ENCODE measurements at places on chromosomes 4 and X. TPM values are rescaled to one million over a fixed set of nuclear protein-coding genes. Genes with fewer than 3 reads are reported as not detected.

GRCh38 chr4:84685105-84685504 is 102.2 kb downstream of the CDS1 start:
- DNase-seq, result no peak

DNA sequence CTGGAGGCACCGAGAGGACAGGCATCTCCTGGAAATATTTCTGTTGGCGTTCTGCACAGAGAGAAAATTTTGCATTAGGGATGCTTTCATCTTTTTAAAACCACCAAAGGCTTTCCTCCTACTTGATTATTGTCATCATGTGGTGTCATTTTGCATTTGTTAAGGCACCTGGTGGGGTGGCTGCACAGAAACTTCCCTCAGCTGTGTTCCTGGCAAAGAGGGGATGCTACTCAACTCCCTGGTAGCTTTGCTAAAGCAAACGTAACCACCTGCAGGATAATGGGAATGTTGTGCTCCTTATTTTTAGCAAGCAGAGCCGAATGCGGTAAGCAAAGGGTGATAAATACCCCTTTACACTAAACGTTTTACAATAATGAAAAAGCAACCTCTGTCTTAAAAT is 229.8 kb downstream of the STIM2 start:
- no peak for DNase-seq

DNA sequence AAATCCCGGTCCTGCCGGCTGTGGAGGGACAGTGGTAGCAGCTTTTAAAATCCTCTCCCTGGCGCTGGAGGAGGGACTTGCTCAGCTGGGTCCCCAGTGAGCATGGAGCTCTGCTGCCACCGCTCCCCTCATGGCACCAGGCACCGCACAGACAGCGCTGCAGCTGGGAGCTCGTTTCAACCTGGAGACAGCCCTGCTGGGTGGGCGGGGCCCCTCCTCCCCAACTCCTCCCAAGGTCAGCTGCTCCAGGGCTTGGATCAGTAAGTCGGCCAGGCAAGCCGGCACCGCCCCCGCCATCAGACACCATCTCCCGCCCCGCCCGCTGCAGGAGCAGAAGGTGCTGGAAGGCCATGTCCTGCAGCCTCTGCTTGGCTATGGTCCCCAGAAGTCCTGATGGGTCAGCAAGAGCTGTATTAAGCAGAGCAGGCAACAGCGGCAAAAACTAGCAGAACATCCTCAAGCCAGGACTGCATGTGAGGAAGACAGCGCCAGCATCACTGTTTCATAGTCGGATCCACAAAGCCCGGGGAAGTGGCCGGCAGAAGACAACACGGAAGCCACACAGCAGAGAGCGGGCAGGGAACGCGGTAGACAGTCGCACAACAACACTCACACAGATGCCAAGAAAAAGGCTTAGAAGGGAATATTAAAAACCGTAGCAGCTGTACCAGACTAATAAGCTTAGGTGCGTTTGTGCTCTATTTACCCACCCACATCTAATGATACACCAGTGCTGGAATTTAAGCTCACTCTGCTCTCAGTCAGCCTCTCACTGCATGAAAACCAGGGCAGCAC is 16.2 kb downstream of the ZFYVE28 start:
- peak; percentile 50 for DNase-seq

The TLR6 gene
- total RNA-seq, result 1.8 TPM

DNA sequence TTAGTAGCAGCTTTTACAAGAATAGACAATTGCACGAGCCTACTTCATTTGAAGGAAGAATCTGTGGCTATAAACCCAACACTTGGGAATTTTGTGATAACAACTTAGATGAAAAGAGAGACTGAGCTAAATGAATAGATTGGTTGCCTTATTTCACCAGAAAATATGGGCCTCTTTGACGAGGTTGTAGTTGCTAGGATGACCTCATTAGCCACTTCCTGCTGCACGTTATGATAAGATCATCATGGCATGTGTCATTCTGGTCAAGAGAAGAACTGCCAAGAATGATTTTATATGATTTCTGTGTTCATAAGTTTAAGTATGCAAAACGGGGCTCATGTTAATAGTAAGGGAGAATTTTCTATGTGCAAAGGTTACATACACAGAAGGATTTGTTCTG is 321.9 kb upstream of the GIMD1 start:
- DNase-seq, result no peak

- DNase-seq, result no peak
Observed at GRCh38 chr4:145298885-145299284, 118.5 kb upstream of the OTUD4 start.

- no peak for DNase-seq
Observed at GRCh38 chr4:107066621-107067020, 30.5 kb upstream of the DKK2 start.

The SAP30 gene
- total RNA-seq, result 29.3 TPM

- peak; percentile 62 for DNase-seq
Observed at GRCh38 chrX:1316527-1316926, 20.1 kb upstream of the IL3RA start.

DNA sequence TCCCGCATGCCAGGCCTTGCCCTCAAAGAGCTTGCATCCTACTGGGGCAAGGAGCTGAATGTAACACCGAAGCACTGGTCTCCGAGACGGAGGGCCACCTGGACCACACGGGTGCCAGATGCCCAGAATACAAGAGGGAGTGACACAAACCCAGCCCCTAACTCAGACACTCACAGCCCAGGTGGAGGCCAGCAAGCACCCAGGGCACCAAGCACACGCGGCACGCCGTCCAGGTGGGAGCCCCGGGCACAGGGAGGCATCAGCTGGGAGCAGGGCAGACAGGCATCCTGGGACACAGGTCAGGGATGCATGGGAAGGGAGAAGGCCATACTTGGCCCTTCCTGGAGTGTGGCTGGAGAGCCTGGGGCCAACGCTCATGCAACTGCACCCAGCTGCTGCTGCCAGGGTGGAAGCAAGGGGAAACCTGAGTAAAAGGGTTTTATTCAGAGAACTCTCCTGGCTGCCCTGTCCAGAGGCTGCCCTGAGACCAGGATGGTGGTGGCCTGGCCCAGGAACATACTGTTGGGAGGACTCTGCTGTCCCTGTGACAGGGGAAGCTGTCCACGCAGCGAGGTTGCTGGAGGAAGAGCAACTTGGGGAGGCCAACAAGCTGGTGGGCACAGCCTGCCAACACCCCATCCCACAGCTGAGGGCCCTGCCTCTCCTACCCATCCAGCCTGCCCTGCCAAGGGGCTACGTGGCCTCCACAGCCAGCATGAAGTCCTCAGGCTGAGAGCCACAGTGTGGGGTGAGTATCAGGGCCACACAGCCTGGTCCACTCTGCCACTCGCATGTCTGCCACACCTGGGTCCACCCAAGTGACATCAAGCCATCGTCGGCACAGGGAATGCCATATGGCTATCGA is 22.2 kb upstream of the PPP2R2C start:
- no peak for DNase-seq

The CTSO gene
- total RNA-seq, result 3.0 TPM

- DNase-seq, result no peak
Observed at GRCh38 chr4:126404549-126404948, 1089.8 kb downstream of the FAT4 start.

GRCh38 chr4:120316416-120316815 is 249.8 kb upstream of the MAD2L1 start:
- no peak for DNase-seq

GRCh38 chr4:40003986-40004385 is 26.3 kb upstream of the PDS5A start:
- no peak for DNase-seq

GRCh38 chr4:124936427-124936826 is 223.9 kb upstream of the ANKRD50 start:
- DNase-seq, result no peak

The FMR1NB gene
- not detected for total RNA-seq

GRCh38 chr4:68572653-68573170 is 3.4 kb downstream of the UGT2B17 start:
- DNase-seq, result no peak

- no peak for DNase-seq
Observed at GRCh38 chr4:126757219-126757618, 875.5 kb upstream of the INTU start.

The SHISA3 gene
- 0.11 TPM for total RNA-seq

DNA sequence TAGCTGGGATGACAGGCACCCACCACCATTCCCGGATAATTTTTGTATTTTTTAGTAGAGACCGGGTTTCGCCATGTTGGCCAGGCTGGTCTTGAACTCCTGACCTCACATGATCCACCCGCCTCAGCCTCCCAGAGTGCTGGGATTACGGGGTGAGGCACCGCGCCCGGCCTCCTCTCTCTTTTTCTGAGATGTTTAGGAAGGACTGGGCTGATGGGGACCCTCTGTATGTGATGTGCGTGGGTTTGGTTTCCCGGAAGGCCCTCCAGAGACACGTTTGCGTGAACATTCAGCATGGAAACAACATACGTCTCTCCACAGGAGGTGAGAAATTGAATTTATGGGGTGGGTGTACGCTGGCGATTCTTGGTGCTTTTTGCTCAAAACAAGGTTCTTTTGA is 18.6 kb downstream of the SHOX start:
- DNase-seq, result no peak

GRCh38 chrX:103663981-103664762 is 22.3 kb downstream of the MORF4L2 start:
- DNase-seq, result no peak

The MTMR1 gene
- total RNA-seq, result 41.9 TPM

The AMBN gene
- not detected for total RNA-seq

DNA sequence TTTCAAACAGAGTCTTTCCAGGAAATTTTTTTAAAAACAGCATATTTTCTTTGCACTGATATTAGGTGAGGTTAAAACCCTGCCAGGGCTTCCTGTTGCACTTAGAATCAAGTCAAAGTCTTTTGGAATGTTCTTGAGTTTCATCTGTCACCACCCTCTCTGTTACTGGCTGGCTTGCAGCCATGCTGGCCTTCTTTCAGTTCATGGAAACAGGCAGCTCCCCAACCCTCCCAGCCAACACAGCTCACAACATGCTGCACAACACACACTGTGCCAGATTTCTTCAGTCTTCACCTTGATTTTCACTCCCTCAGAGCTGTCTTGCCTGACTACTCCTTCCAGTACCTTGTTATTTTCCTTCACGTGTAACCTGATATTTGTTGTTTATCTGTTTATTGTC is 129.5 kb downstream of the KCNIP4 start:
- no peak for DNase-seq

The PHKA1 gene
- 8.7 TPM for total RNA-seq

- DNase-seq, result peak; percentile 10
Observed at GRCh38 chr4:186134257-186134656, 29.8 kb downstream of the FAM149A start.

The NRK gene
- not detected for total RNA-seq

The BEND4 gene
- 0.42 TPM for total RNA-seq

DNA sequence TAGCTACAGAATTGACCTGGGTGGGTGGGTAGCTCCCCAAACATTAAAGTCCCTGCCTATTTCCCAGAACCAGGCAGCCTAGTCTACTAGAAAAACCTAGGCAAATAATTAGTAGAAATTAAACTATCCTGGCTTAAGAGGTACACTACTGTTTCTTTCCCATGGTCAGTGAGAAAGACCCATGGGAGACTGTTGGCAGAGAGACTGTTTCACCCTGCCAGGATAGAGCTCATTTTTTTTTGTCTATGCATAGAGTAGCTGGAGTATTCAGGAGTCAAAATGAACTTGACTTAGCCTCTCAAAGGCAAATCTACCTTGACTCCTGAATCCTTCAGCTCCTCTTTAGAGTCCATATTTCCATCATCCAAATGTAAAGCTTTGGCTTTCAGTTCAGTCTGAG is 107.0 kb upstream of the AR start:
- DNase-seq, result no peak

The HSFX3 gene
- not detected for total RNA-seq

The ARHGEF38 gene
- total RNA-seq, result not detected

- peak; percentile 58 for DNase-seq
Observed at GRCh38 chr4:139223682-139224317, 46.8 kb upstream of the ELF2 start.

The SYNPO2 gene
- 0.16 TPM for total RNA-seq

The SPINK2 gene
- 1.3 TPM for total RNA-seq

The CT83 gene
- total RNA-seq, result not detected

The VMA21 gene
- total RNA-seq, result 42.1 TPM

The IL2RG gene
- total RNA-seq, result 342 TPM

DNA sequence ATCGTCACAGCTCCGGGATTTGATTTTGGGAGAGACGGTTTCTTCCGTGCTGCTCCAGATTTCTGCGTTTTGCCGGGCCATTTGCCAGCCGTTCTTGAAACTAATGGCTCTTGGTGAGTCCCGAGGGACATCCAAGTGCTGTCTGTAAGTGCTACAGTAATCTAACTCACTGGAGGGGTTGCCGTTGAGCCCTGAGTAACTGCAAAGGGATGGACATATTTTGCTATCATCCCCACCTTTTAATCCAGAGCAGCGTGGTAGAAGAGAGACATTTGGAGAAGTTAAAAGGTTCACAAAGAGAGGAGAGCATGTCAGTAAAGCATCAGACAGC is 88.9 kb upstream of the PDLIM3 start:
- no peak for DNase-seq

- DNase-seq, result no peak
Observed at GRCh38 chr4:174099712-174100111, 183.8 kb downstream of the FBXO8 start.

- no peak for DNase-seq
Observed at GRCh38 chrX:127405946-127406345, 586.4 kb downstream of the PRR32 start.

DNA sequence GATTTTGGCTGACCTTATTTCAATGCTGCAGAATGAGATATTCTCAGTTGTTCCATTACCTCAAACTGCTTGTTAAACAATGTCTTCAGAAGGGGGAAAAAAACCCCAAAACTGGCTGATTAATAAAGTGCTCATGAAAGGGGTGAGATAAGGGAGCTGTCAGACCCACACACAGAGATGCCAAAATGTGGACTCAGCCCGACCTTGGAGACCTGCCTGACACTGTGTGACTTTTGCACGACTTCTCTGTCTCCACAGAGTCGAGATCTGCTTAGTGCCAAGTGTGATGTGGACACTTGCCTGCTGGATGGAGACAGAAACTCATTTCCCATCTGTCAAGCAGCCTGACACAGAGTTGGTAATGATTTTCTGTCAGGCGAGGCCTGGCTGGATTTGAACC is 31.5 kb downstream of the REELD1 start:
- peak; percentile 28 for DNase-seq

The PCDH7 gene
- not detected for total RNA-seq

- DNase-seq, result peak; percentile 54
Observed at GRCh38 chr4:3305610-3306371, 13.0 kb downstream of the RGS12 start.

GRCh38 chr4:128566693-128567092 is 242.8 kb upstream of the JADE1 start:
- no peak for DNase-seq

DNA sequence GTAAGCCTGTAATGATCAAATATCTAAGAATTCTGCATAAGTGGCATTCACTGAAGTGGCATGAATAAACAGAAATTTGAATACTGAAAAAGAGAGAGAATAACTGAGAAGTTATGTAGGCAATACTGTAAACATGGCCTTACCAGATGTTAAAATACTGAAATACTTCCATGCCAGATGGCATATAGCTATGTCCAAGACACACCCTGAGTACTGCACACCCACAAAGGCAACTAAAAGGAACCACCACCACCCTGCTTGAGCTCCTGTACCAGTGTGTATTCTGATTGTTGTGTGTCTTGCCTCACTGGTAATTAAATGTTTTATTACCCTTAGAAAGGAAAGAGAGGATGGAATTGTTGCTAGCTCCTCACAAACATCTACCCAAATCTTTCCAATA is 192.1 kb downstream of the ADAMTS3 start:
- DNase-seq, result no peak

The ERVMER34-1 gene
- 0.14 TPM for total RNA-seq

- no peak for DNase-seq
Observed at GRCh38 chrX:114071412-114071811, 512.5 kb upstream of the HTR2C start.

GRCh38 chr4:112895811-112896608 is 153.4 kb upstream of the ANK2 start:
- peak; percentile 24 for DNase-seq

The ZNF674 gene
- total RNA-seq, result 2.6 TPM

The ZCCHC4 gene
- total RNA-seq, result 12.3 TPM
